Caudate nucleus (tissue), 63 donors: ENCODE measurements at places on chromosomes 16 and 17.

GRCh38 chr16:30519120-30520049, 7.0 kb downstream of the ZNF768 start:
- no peak for DNase-seq

- no peak for DNase-seq
Measured at GRCh38 chr17:65554553-65555223, 6.8 kb downstream of the AXIN2 start.

DNA sequence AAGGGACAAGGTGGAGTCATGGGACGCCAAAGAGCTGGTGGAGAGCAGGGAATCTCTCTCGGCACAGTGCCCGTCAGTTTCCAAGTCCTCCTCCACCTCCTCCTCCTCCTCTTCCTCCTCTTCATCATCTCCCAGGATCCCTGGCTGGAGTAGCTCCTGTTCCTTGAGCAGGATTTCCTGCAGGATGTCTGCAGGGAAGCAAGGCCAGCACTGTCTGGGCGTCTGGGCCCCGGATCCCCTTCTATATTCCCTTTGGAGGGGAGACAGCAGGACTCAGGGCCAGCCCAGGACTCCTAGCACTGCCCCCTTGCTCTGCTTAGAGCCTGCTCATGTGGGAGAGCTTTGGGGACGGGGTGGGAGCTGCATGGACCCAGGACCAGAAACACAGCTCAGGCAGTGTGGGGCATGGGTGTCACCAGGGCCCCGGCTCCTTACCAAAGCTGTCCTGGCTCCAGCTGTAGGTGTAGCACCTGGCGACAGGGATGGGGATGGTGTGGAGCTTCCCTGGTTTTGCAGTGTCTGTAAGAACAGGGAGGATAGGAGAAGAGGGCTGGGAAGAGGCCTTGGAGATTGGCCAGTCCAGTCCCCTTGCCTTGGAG, 21.3 kb upstream of the PIK3R6 start:
- DNase-seq: no peak

GRCh38 chr17:63171428-63172393, 205.7 kb downstream of the TANC2 start:
- DNase-seq: no peak

DNA sequence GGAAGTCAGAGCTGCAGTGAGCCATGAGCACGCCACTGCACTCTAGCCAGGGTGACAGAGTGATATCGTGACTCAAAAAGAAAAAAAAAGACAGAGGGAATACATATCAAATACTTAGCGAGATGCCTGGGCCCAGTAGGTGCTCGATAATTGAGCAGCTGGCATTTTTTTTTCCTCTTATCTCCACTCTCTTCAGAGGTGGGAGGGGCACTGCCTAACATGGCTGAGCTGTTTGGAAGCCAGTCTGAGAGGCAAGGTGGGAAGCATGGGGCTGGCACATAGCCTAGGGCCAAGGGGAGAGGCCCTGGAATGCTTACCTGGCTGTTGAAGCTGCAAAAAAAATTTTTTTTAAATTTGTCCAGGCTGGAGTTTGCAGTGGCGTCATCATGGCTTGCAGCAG, 38.4 kb downstream of the HIC1 start:
- no peak for DNase-seq

- no peak for DNase-seq
Measured at GRCh38 chr17:38456031-38456815, 28.0 kb downstream of the ARHGAP23 start.

- DNase-seq: no peak
Measured at GRCh38 chr17:40490289-40490853, 11.1 kb downstream of the TNS4 start.

GRCh38 chr17:69058165-69058564, 2.6 kb downstream of the ABCA9 start:
- DNase-seq: no peak

DNA sequence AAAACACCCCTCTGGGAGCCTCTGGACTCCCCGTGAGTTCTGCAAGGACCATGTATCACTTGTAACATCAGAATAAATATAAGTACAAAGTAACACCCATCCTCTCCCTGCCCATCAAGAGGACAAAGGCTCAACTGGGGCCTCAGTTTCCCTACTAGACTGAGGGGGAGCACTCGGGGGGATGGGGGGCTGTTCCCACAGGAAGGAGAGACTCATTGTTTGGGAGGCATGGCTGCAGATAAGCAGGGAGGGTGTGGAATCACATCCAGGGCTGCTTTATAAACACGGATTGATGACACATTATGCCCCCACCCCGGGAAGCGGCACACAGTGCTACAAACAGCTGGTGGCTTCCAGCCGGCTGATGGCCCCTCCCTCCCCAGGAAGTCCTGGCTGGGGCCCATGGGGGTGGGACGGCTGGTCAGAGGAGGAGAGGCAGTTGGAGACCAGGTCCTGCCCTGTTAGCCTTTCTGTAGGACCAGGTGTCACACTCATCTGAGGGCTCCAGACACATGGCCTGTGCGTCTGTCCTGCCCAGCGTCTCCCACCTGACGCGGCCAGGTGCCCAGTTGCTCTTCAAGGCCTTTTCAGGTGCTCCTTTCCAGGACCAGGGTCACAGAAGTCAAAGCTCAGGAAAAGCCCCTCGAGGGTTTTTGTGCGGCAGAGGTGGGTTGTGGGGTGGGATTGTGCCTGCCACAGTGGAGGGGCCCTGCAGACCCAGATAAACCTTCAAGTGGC, 1.3 kb upstream of the MPG start:
- no peak for DNase-seq

GRCh38 chr16:11087691-11088073, 143.3 kb downstream of the CLEC16A start:
- no peak for DNase-seq

- DNase-seq: no peak
Measured at GRCh38 chr17:19742495-19742894, 5.6 kb downstream of the ALDH3A1 start.

DNA sequence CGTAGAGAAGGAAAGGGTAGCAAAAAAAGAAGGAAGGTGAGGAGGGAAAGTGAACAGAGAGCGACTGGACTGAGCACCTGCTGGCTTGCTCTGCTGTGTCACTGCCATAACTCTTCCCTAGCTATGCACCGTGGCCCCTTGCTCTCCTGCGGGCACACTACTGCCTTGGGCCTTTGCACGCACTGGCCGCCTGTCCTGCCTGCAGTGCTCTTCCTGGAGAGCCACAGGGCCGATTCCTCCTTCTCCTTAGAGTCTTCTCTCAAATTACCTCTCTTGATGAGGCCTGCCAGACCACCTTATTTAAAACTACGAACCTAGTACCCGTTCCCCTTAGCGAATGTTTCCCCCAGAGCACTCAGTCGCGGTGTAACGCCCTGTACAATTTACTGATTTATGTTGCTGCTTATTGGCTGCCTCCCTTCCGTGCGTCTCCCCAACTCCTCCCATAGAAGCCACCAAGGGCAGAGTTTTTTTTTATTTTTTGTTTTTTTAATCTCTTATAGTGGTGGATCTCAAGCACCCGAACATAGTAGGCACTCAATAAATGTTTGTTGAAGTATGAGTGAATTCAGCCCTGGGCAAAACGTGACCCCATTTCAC, 70.3 kb downstream of the RAI1 start:
- no peak for DNase-seq

DNA sequence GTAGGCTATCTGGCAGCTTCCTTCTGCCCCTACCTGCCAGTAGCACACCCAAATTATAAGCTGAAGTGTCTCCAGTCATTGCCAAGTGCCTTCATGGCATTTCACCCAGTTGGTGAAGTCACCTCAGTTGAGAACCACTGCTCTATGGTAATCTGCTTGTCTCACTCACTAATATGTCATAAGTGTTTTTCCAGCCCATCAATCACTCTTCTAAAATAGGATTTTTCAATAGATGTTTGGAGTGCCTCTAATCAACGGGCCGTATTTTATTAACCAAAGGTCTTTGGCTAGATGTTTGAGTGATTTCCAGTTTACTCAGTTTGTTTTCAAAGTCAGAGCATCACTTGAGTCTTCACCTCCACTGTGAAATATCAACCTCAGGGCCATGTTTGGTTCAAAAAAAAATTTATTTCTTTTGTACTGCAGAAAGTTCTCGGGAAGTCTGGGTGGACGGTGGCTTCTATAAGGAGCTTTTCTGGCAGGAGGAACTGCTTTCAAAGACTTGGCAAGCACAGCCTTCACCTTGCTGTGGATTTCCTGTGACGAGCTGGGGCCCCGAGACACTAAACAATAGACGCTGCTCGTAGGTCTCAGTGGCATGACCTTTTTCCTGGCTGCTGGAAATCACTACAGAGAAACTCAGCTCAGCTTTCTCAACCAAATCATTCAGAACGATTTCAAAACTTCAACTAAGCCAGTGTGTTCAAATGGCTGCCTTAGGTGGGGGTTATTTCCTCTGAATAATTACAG, 95.2 kb upstream of the FOXF1 start:
- no peak for DNase-seq

- no peak for DNase-seq
Measured at GRCh38 chr16:27960619-27961295, 102.8 kb downstream of the GSG1L start.

GRCh38 chr16:87747626-87748414, 18.0 kb downstream of the KLHDC4 start:
- no peak for DNase-seq

DNA sequence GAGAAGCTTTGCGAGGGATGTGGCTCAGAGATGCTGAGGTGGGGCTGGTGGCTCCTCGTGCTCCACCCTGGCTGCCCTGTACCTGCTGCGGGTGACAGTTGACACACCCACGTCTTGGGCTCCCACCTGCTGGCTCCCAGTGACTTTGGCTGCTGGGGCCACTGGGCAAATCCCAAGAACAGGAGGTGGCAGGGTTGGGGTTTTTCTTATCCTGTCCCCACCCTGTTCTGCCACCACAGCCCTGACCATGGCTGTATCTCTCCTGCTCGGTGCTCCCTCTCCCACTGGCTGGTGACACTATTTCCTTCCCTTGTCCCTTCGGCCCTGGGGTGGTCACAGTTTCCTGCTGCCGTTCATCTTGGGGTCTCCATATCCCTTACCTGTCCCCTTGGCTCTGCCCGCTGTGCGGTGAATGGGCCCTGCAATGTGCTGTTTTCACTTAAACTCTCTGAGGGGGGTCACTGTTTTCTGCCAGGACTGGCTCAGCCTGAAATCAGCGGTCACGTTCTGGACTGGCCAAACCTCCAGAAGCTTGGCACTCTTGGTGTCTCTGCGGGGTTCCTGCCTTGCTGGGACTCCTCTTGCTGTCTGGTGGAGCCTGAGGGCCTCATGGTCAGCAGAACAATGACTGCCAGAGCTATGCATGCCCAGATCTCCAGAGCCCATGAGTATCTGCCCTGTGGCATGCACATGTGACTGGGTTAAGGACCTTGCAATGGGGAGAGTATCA, 144.2 kb downstream of the IRF8 start:
- no peak for DNase-seq

DNA sequence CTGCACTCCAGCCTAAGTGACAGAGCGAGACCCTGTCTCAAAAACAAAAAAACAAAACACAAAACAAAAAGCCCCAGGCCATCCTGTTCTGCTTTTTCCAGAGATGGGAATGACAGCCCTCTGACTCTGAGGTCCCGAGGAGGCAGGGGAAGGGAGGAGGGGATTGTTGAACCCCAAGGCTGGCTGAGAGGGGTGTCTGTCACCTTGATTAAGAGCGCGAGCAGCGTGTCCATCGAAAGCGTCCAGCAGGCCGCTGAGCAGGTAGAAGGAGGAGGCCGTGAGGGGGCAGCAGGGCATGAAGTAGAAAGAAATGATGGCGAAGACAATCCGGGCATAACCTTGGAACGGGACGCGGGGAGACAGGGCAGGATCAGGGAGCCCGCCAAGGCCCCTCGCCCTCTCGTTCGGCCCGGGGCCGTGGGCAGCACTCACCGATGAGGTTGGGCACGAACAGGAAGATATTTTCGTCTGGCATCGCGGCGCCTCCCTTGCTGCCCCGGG, 593 bp downstream of the CDIPT start:
- peak; percentile 21 for DNase-seq

GRCh38 chr17:3708366-3708765, 12.4 kb upstream of the P2RX5 start:
- DNase-seq: no peak

DNA sequence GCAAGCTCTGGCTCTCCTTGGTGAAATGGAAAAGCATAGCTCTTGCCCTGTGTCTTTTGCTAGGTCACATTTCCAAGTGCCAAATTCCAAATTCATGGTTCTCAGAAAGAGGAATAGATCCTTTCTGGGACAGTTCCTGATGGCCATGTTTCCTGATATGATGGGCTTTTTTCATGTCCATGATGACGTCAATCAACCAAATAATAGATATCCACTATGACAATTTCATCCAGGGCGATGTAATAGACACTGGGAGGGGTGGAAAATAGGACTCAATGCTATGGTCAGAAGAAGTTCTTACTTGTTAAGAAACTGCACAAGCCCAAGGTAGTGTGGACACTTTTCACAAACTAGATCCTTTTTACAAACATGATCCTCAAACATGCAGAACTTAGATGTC, 549 bp upstream of the KRT33A start:
- no peak for DNase-seq
